ENCODE measurements at places on chromosomes 16 and 17.

DNA sequence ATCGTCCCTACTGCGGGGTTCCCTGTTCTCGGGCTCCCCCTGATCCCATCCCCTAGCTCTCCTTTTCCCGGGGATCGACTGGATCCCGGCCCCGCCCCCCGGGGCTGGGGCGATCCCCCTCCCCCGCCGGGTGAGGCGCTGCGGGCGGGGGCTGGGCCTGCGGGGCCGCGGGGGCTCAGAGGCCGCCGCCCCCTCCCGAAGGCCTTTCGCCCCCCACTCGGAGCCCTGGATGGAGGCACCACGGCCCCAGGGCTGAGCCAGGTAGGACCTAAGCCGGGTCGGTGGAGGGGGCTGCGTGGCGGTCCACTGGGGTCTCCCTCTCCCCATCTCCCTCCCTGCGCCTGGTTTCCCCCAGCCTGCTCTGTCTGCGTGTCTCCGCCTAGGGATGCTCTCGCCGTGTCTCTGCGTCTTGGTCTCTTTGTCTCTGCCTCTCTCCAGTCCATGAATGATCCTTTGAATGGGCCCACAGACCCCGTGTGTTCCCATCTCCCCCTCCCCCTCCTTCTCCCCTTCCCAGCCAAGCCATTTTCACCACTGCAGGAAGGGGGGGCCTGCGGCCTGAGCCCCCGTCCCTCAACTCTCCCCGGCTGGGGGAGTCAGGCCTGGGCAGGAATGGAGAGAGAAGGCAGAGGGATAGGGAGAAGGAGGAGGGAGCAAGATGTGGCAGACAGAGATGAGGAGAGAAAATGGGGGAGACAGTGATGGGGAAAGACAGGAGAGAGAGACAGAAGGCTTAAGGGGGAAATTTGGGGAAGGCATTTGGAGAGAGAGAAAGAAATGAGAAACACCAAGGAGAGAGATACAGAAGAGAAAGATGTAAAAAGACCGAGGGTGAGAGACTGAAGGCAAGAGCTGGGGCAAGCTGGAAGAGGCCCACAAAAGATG lies 1.7 kb upstream of the TMEM256 start:
- peak; percentile 70 for DNase-seq

GRCh38 chr17:34858591-34859565 lies 102.4 kb downstream of the CCT6B start:
- no peak for DNase-seq

- DNase-seq, result no peak
Measured at GRCh38 chr16:3122926-3123570, 10.7 kb downstream of the ZNF205 start.

DNA sequence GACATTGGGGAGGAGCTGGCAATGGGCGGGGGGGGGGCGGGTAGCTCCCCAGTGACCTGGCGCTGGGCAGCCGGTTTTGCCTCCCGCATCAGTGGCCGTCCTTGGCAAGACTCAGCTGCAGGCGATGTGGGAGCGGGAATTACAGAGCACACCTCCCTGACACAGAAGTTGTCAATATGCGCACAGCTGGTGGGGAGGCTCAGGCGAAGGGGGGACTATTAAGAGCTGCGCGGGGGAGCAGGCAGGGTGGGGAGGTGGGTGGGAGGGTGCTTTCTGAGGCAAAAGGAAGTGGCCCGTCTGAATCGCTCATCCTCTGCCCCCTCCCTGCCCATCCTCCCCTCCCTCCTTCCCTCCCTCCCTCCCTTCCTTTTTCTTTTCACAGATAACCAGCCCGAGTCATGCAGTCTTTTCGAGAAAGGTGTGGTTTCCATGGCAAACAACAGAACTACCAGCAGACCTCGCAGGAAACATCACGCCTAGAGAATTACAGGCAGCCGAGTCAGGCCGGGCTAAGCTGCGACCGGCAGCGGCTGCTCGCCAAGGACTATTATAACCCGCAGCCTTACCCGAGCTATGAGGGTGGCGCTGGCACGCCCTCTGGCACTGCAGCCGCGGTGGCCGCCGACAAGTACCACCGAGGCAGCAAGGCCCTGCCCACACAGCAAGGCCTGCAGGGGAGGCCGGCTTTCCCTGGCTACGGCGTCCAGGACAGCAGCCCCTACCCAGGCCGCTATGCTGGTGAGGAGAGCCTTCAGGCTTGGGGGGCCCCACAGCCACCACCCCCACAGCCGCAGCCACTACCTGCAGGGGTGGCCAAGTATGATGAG lies 44.0 kb downstream of the SREBF1 start:
- DNase-seq, result peak; percentile 63

DNA sequence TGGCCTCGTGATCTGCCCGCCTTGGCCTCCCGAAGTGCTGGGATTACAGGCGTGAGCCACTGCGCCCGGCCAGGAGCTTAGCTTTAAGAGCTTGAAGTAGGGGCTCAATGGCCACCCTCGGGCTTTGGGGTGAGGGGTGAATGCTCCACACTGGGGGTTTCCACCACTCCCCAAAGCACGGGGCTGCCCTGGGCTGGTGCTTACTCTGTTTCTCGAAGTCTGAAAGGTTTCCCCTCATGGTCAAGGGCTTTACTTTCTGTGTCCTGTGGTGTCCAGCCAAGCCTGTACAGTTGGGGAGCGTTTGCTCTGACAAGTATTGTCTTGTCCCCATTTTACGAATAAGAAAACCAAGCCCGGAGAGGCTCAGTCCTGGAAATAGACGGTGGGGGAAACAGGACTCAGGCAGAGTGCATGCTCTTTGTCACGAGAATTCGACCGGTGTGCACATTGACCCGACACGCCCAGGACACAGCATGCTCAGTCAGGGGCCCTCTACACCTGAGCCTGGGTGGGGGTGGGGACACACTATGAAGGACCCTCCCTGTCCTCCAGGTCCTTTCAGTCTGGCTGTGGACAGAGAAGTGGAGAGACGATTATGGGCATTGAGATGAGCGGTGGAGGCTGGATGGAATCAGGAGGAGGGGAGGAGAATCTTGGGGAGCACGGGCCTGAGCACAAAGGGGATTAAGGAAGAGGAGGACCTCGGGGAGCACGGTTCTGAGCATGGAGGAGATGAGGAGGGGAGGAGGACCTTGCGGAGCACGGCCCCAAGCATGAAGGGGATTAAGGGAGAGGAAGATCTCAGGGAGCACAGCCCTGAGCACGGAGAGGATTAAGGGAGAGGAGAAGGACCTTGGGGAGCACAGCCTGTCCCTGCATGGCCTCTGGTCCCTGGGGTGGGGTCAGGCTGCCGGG lies 7.5 kb downstream of the CD7 start:
- DNase-seq, result no peak

- no peak for DNase-seq
Measured at GRCh38 chr17:74936470-74936799, 737 bp downstream of the OTOP3 start.

- peak; percentile 47 for DNase-seq
Measured at GRCh38 chr17:74212209-74212912, 1.0 kb upstream of the TTYH2 start.

GRCh38 chr17:69961501-69962145 lies 113.4 kb upstream of the KCNJ16 start:
- no peak for DNase-seq

- DNase-seq, result no peak
Measured at GRCh38 chr17:16398270-16399267, 16.8 kb upstream of the TRPV2 start.

Data from substantia nigra (tissue), 51 donors.